ENCODE measurements at places on chromosomes 13 and 19.

DNA sequence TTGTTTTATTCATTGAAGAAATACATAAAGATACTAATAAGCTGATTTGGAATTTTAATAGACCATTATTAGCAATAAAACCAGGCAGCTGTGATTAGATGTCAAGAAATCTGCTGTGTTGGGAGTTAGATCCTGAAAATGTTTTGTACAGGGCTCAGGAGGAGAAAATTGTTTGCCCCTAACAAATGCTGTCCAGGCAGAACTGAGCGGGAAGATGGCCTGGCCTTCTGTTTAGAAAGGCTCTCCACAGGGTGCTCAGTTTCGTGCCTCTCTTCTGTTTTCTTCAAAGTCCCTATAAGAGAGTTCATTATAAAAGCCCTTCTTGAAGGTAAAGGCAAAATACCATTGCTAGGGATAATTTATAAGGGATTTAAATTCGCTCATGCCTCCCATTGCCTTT lies 64.1 kb downstream of the ERCC5 start:
- no peak for DNase-seq

DNA sequence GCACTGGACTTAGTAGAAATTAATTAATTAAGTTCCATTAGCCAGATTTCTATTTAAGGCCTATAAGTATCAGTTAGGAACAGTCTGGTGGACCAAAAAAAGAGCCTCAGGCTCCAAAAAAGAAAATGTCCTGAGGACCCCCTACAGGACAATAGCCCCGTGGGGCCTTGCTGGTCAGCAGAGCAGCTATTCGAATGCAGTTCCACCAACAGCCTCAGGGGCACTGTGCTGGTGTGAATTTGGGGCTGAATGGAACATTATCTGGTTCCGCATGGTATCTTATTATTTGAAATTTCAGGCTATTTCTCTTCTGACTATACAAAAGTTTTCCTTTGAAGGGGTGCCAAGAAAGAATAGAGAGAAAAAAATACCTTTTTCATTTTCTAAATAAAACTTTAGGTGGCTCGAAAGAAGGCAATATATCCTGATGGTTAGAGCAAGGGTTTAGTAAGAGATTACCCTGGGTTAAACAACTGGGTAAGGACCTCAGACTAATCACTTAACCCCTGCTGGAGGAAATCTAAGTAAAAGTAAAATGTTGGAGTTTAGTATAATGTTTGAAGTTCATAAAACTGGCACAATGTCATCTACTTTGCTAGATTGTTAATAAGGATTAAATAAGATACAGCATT lies 147.2 kb downstream of the MIPEP start:
- DNase-seq, result peak; percentile 61

GRCh38 chr19:18366021-18366435 lies 19.9 kb upstream of the GDF15 start:
- DNase-seq, result peak; percentile 61

DNA sequence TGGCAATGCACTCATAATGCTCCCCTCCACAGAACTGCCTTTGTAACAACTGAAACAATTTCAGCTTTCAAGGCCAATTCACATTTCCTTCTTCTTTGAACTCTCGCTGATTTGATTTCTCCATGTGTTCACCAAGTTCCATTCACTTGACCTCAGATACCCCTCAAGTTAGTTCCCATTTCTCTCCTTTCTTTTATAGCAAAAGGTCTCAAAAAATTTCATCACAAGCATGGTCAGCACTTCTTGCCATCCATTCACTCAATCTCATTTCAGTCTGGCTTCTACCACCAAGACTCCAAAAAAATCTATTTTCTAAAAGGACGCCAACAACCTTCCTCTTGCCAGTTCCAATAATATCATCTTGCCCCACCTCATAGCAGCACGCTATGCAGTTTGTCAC lies 135.7 kb downstream of the DIAPH3 start:
- DNase-seq, result no peak

DNA sequence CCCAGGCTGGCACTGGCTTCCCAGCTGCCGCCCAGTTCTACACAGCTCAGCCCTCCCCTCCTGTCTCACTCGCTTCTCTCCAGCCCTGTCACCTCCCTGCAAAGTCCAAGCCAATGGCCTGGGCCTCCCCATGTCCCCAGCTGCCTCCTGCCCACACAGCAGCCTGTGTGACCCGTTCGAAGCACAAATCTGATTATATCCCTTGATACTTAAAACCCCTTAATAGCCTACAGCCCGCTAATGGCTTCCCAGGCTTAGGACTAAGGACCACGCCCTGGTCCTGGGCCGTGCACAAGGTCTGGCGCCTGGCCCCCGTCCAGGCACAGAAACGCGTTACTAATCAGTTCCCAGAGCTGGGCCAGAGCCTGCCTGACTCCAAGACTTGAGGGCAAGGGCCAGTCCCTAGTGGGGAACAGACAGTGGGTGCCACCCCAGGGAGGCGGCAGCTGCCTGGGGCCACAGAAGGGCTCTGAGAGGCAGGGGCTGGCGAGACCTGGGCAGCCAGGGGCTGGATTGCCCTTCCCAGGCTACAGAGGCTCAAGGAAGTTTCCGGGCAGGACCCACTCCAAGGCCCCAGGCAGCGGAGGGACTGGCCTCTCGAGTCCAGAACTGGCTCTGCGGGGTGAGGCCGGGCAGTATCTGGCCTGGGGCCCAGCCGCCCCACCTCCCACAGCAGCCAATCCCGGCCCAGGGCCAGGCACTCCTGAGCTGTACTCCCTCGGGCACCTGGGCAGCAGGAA lies 10.4 kb downstream of the XAB2 start:
- no peak for DNase-seq

GRCh38 chr19:54465426-54466109 lies 2.0 kb upstream of the LENG9 start:
- DNase-seq, result no peak

DNA sequence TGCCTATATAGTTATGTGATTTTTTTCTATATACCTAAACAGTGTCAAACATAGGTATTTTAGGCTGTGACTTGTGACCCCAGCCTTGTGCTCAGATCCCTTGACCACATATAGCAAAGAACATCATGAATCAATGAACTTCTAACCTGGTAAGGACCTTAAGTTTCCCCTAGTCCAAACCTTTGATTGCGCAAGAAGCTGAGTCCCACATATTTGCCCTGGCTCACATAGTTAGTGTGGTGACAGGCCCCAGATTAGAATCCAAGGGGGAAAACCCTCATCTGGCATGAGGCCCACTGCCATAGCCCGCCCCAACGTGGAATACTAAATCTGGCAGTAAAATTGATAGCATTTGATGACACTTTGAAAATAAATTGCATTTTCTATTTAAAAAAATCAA lies 171.8 kb downstream of the MZT1 start:
- no peak for DNase-seq

- no peak for DNase-seq
These were observed 33.7 kb upstream of the OLFM4 start for GRCh38 chr13:52994865-52995264.

GRCh38 chr13:33127009-33127551 lies 110.9 kb downstream of the KL start:
- peak; percentile 26 for DNase-seq

- no peak for DNase-seq
These were observed 51.1 kb downstream of the MLLT1 start for GRCh38 chr19:6228551-6229215.

DNA sequence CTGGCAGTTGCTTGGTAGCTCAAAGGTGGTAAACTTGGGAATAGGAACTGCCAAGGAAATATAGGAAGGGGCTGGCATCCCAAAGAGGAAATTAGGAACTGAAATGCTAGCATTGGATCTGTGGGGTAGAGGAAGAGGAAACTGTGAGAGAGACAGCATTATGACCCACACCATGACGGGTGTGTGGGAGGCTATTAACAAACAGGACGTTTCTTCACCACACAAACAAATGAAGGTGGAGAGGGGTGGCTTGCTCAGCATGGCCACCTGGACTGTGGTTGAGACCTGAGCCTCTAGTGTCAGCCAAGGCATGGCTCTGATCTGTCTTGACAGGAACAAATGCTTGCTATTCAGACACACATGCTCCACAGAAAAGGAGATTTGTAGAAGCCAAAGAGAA lies 178.2 kb downstream of the B3GLCT start:
- DNase-seq, result no peak

DNA sequence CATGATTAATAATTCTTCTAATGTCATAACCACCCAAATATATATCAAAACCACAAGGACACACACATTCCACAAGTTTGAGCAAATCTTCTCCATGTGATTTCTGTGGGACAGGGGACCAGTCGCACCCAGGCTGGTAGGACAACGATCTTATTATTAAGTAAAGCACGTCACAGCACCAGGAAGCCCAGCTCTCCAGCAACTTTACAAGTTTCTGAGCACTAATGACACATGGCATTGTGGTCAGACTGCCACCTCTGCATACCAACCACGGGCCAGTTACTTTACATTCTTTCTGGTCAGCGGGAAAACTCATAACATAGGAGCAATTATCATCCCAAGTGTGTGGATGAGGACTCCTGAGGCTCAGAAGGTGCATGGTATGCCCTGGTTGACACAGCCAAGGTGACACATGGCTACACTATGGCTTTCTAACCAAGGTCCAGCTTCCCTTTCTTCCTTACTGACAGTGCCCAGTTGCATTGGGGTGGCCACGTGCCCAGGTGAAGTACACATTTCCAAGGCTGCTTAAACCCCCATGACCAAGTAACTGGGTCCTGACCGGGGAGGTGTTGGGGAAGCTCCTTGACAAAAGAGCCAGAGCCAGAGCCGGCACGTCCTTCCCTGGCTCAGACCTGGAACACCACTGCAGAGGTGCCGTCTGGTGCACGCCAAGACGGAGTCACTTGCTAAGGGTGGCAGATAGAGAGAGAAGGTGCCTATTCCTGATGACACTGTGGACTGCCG lies 27.4 kb downstream of the LATS2 start:
- peak; percentile 68 for DNase-seq

DNA sequence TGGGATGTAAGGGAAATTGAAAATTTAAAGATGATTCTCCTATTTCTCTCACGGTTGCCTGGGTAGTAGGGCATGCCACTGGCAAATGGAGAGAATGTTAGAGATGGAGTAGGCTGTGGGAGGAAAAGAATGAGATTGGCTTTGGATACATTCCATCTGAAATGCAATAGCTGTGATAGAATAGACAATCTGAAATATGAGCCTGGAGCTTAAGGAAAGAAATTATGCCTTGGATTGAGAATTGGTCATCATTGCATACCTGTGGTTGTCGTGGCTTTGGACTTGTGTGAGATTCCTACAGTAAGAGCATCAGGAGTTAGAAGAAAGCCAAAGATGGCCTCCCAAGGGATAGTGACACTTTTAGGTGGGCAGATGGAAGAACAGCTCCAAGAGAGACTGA lies 305.1 kb upstream of the SLC10A2 start:
- no peak for DNase-seq

GRCh38 chr13:105247830-105248229 lies 1287.6 kb downstream of the EFNB2 start:
- DNase-seq, result no peak

GRCh38 chr19:42762789-42763188 lies 2.7 kb downstream of the PSG8 start:
- DNase-seq, result peak; percentile 13

DNA sequence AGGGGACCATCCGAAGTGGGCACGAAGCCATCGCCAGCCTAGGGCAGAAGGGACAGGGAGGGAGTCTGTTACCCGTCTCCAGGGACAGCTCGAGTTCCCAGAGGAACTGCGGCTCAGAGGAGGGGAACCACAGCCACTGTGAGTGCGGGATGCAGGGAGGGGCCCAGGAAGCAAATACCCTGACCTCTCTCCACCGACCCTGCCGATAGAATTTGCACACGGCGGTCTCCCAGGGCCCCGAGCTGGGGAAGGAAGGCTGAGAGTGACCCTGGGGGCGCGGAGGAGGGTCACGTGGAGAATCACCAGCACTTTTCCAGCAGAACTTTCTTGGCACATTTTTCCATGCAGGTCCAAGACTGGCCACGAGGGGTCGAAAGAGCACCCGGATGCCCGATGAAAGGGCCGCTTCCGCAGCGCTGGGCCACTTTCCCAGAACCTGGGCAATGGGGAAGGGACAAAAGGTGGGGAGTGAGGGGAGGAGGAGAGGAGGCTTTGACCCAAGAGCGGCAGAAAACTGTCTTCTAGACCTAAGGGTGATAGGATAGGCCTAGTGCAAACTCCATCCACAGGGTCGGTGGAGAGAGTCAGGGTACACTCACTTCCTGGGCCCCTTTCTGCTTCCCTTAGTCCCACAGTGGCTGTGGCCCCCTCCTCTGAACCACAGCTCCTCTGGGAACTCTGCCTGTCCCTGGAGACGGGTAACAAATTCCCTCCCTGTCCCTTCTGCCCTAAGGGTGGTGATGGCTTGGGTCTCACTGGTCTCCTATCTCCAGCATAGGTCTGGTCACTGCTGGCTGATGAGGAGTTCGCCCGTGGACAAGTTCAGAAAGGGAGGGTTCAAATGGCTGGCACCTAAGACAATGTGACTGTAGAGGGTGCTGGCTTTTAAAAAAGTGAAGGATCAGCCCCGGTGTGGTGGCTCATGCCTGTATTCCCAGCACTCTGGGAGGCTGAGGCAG lies 5.3 kb upstream of the GPR4 start:
- peak; percentile 80 for DNase-seq

GRCh38 chr19:38285567-38285966 lies 18.5 kb upstream of the C19orf33 start:
- peak; percentile 52 for DNase-seq

- DNase-seq, result no peak
These were observed 51.6 kb downstream of the MPHOSPH8 start for GRCh38 chr13:19685034-19685433.

GRCh38 chr13:42895776-42896175 lies 96.3 kb downstream of the EPSTI1 start:
- no peak for DNase-seq

DNA sequence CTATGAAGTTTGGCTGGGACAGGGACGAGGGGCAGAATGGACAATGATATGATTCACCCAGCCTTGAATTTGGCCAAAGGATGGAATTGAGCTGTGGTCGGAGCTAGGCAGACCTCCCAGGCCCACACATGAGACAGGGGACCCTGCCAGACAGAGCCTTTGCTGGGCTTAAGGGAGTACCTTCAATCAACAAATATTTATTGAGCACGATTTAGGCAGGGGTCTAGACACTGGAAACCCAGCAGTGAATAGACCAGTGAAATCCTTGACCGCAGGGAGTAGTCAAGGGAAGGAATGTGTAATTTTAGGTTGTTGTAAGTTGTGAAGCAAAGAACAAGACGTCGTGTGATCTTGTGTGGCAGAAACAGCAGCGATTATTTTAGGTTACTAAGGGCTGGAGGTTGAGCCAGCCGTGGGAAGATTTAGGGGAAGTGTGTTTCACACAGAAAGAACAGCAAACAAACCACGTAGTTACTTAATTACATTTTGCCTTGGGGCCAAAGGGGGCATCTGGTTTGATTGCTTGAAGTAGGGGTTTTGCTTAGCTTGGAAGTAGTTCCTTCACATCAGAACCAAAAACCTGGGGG lies 16.9 kb upstream of the AP1M2 start:
- no peak for DNase-seq

- peak; percentile 65 for DNase-seq
These were observed 11.1 kb downstream of the PPP5C start for GRCh38 chr19:46357846-46358583.

- DNase-seq, result no peak
These were observed at the start of gene SPINT2 for GRCh38 chr19:38264486-38265212. TSS of gene SPINT2 (plus strand) at chr19:38264573. CDS start at chr19:38264893, 320 bp downstream.

- DNase-seq, result peak; percentile 37
These were observed 471 bp downstream of the DACH1 start for GRCh38 chr13:71866335-71867130.

All from ELR (cell line).